ENCODE measurements at places on chromosomes 1 and 21.

DNA sequence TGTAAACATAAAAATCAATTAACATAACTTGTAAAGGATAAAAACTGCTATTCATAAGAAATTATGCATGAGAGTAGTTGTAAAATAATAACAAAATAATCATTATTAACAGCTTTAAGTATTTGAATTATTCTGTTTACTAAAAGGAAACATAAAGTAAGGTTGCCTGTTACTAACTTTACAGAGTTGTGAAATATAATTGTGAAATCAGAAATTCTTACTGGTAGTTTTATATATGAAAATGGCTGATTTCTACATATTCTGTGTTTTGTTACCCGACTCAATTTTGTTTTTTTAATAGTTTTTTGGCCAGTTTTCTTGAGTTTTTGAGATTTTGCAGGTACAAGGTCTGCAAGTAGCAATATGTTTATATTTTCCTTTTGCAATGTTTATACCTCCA lies 27.8 kb downstream of the FNBP1L start:
- no peak for DNase-seq

DNA sequence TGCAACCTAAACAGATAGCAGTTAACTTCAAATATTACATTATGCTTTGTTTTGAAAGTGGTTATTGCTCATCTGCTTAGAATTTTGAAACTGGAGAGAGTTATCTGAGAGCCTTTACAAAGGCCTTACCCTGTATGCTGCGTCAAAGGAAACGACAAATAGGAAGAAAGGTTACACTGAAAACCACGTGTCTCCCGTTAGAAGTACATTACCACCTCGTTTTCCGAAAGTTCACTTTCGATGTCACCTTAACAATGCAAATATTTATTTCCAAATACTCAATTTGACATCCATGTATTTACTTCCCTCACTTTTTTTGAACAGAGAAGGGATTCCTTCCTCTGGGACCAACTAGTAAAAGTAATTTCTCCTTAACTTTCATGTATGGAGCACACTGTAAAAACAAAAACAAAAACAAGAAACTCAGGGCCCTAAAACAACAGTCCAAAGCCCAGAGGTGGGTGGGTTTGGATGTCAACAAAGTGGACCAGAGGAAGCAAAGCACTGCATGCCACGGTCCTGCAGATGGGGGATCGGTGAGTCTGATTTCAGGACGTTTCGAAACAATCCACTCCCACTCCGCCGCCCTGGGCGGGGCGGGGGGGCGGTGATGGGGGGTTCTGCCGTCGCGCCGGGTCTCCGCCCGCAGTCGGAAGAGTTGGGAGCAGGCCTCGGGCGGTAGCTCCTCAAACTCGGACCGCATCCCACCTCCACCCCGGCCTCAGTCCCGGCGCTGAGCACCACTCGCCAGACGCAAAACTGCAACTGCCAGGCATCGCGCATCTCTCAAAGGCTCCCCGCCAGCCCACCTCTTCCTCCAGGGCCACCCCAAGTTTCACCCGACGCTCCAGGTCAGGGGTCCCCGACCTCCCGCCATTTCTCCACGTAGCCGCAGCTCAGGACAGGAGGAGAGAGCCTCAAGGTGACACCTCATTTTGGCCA lies 841 bp downstream of the ADSS2 start:
- DNase-seq, result peak; percentile 65

GRCh38 chr1:167196166-167196565 lies 24.5 kb upstream of the POU2F1 start:
- no peak for DNase-seq

GRCh38 chr21:38668541-38668940 lies 137.2 kb upstream of the ETS2 start:
- no peak for DNase-seq

- DNase-seq, result no peak
Measured at GRCh38 chr1:107019166-107019565, 37.3 kb upstream of the PRMT6 start.

DNA sequence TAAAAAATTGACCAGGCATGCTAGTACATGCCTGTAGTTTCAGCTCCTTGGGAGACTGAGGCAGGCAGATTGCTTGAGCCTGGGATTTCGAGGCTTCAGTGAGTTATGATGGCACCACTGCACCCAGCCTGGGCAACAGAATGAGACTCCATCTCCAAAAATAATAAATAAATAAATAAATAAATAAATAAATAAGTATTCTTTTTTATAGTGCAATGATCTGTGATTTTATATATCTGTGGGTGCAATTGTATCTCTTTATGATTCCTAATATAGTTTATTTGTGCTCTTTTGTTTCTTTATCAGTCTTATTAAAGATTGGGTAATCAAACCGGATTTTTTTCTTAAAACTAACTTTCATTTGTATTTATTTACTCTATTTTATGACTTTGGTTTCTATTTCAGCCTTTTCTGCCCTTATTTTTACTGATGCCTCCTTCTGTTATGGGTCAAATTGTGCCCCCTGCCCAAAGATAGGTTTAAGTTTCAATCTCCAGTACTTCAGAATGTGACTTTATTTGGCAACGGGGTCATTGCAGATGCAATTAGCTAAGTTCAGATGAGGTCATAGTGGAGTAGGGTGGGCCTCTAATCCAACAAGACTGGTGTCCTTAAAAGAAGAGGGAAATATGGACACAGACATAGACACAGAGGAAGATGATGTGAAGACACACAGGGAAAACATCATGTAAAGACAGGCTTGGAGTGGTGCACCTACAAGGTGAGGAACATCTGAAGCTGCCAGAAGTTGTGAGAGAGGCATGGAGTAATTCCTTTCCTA lies 74.9 kb upstream of the CDC42BPA start:
- no peak for DNase-seq

DNA sequence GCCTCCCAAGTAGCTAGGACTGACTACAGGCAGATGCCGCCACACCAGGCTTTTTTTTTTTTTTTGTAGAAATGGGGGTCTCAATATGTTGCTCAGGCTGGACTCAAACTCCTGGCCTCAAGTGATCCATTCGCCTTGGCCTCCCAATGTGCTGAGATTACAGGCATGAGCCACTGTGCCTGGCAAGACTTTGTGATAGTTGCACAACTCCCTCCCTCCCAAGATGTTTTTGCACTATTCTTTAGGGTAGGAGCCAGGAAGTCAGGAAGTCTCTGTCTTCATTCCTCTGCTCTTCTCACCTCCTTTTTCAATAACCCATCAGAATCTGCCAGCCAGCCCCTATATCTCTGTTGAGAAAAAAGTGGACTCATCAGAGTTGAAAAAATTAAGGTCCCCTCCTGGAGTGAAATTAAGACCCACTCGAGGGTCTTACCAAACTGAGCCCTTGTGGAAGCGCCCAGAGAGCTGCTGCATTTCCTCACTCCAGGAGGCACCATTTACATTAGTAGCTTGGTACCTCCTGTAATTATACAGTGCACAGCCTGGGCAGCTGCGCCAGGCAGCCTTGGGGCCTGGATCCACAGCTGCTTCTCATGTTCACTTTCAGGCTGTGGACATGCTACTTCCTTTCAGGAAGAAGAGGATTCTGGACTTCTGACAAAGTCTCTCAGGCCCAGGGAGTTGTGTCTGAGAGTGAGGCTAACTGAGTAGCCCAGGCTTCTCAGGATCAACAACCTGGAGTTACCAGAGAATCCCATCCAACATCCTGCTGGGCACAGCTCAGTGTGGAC lies 24.0 kb downstream of the TCEA3 start:
- DNase-seq, result no peak

- DNase-seq, result peak; percentile 33
Measured at GRCh38 chr1:234326497-234327366, 46.5 kb upstream of the COA6 start.

- DNase-seq, result peak; percentile 97
Measured at GRCh38 chr1:154970631-154971340, at the start of gene SHC1. Gene SHC1, minus strand, starts transcription at chr1:154970747. Its CDS starts 221 bp downstream, at chr1:154970526.

- DNase-seq, result no peak
Measured at GRCh38 chr1:207362962-207363860, 41.7 kb downstream of the CD55 start.

GRCh38 chr1:44501047-44501890 lies 96.2 kb downstream of the RNF220 start:
- DNase-seq, result no peak

DNA sequence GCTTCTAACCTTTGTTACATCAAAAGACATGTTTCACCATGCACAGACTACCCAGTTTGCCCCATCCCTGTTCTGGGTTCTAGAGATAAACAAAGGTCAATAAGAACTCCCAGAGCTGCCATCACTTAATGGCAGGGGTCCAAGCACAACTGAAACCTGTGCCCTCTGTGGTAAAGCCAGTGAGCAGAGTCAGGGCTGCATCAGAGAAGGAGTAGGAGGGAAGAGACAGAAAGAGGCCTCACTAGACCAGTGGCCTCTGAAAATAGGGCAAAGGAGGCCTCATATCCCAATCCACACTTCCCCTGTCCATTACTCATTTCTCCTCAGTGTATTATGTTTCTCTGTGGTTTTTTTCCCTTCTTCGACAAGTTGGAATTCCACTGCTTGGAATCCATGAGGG lies 10.2 kb downstream of the ATP1A2 start:
- DNase-seq, result no peak

Data from hindlimb muscle (tissue), 1 donor.